ENCODE measurements at places on chromosomes 5 and 9. TPM values are rescaled to one million over a fixed set of nuclear protein-coding genes. Genes with fewer than 3 reads are reported as not detected.

GRCh38 chr5:176530983-176531901 is 6.0 kb downstream of the RNF44 start:
- H3K27ac ChIP-seq: peak overlapping the region; percentile 86
- H3K4me3 ChIP-seq: peak overlapping the region; percentile 78
- peaks cover 49% of the 10 kb centered on the region for H3K36me3 ChIP-seq
- DNase-seq: no peak

- H3K4me3 ChIP-seq: peak overlapping the region; percentile 85
- peaks cover 82% of the 10 kb centered on the region for H3K4me1 ChIP-seq
- DNase-seq: no peak
- peaks cover 40% of the 10 kb centered on the region for H3K36me3 ChIP-seq
Observed at GRCh38 chr5:132074772-132075718, 1.5 kb downstream of the CSF2 start.

Gene CCL28
- 13.0 TPM for total RNA-seq

GRCh38 chr5:26622947-26623346 is 415.4 kb downstream of the CDH9 start:
- H3K36me3 ChIP-seq: no peaks in the 10 kb centered on the region
- H3K27me3 ChIP-seq: no peaks in the 10 kb centered on the region
- H3K27ac ChIP-seq: no peak overlapping the region
- no peak overlapping the region for H3K4me3 ChIP-seq
- DNase-seq: no peak

DNA sequence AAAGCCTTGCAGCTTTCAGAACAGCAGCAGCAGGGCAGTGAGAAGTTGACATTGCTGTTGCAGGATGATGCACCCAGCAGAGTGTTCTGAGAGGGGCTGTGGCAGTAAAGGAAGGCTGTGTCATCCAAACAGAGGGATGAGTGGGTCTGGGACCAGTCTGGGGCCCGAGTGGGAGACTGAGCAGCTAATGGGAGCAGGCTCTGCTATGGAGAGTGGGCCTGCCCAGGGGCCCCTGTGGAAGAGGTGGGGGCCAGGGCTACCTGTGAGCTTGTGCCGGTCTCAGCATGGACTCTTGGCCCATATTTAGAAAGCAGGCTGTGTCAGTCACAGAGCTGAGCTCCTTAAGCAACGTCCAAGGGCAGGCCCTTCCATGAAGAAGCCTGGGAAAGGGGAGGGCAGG is 26.0 kb upstream of the PITX1 start:
- no peaks in the 10 kb centered on the region for H3K4me1 ChIP-seq
- DNase-seq: no peak
- no peak overlapping the region for H3K27ac ChIP-seq
- H3K4me3 ChIP-seq: no peak overlapping the region
- H3K27me3 ChIP-seq: peaks cover 17% of the 10 kb centered on the region

- no peaks in the 10 kb centered on the region for H3K4me1 ChIP-seq
- H3K4me3 ChIP-seq: no peak overlapping the region
- DNase-seq: no peak
- no peaks in the 10 kb centered on the region for H3K27me3 ChIP-seq
- no peak overlapping the region for H3K27ac ChIP-seq
Observed at GRCh38 chr5:158320178-158320674, 461.3 kb upstream of the CLINT1 start.

- H3K4me1 ChIP-seq: peaks cover 26% of the 10 kb centered on the region
- H3K36me3 ChIP-seq: peaks cover 20% of the 10 kb centered on the region
- no peaks in the 10 kb centered on the region for H3K27me3 ChIP-seq
- DNase-seq: peak; percentile 9
- H3K4me3 ChIP-seq: peak overlapping the region; percentile 98
- peak overlapping the region; percentile 94 for H3K27ac ChIP-seq
Observed at GRCh38 chr9:108933231-108933717, 650 bp downstream of the ELP1 start.

- H3K4me1 ChIP-seq: peaks cover 18% of the 10 kb centered on the region
- peaks cover 38% of the 10 kb centered on the region for H3K36me3 ChIP-seq
- DNase-seq: no peak
- no peak overlapping the region for H3K27ac ChIP-seq
- no peak overlapping the region for H3K4me3 ChIP-seq
- H3K27me3 ChIP-seq: no peaks in the 10 kb centered on the region
Observed at GRCh38 chr9:6870650-6871477, 113.1 kb downstream of the KDM4C start.

GRCh38 chr9:131554843-131555351 is 9.6 kb downstream of the PRRT1B start:
- no peaks in the 10 kb centered on the region for H3K36me3 ChIP-seq
- H3K27ac ChIP-seq: no peak overlapping the region
- no peak overlapping the region for H3K4me3 ChIP-seq
- no peaks in the 10 kb centered on the region for H3K4me1 ChIP-seq
- peaks cover 47% of the 10 kb centered on the region for H3K27me3 ChIP-seq

Gene PFDN1
- 60.4 TPM for total RNA-seq

DNA sequence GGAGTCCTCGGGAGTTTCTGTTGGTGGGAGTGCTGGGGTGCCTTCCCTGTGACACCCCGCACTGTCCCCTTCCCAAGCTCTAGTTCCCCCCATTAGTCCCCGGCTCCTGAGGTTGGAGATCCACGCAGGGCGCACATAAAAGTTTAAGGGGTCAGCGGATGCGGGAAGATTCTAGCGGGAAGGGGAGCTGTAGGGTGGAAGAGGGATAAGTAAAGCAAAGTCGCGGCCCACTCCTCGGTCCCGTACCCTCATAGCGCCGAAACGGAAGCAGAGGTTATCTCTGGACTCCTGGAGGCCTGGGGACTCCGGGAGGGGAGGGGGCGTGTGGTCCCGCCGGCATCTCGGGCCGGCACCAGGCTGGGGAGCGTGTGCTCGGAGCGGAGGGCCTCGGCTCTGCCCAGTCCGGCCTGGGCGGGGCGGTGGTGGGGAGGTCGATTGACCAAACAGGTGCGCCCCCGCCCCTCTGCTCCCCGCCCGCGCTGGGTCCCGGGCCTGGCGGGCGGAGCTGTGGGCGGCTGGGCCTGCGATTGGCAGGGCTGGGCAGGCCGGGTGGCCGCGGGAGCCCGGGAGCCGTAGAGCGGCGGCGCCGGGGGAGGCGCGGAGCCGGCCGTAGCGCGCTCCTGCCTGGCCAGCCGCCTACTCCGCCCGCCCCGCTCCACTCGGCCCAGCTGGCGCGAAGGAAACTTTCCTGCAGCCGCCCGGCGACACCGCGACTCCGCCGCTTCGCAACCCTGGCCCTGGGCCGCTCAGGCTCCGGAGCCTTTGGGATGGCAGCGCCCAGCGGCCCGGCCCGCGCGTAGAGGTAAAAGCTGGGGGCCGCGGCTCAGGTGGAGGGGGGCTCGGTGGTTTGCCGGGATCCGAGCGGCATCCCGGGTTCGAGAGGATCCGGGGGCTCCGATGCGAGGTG is 52.2 kb upstream of the DAB2IP start:
- no peak for DNase-seq
- H3K27ac ChIP-seq: no peak overlapping the region
- no peaks in the 10 kb centered on the region for H3K4me1 ChIP-seq
- peaks cover 4% of the 10 kb centered on the region for H3K36me3 ChIP-seq
- peaks cover 47% of the 10 kb centered on the region for H3K27me3 ChIP-seq

Gene PPP3R2
- not detected for total RNA-seq

Gene VPS13A
- 43.8 TPM for total RNA-seq

- no peak overlapping the region for H3K27ac ChIP-seq
- H3K4me1 ChIP-seq: no peaks in the 10 kb centered on the region
- H3K4me3 ChIP-seq: no peak overlapping the region
- H3K27me3 ChIP-seq: no peaks in the 10 kb centered on the region
- H3K36me3 ChIP-seq: no peaks in the 10 kb centered on the region
Observed at GRCh38 chr9:123432331-123433236, 76.6 kb downstream of the CRB2 start.

DNA sequence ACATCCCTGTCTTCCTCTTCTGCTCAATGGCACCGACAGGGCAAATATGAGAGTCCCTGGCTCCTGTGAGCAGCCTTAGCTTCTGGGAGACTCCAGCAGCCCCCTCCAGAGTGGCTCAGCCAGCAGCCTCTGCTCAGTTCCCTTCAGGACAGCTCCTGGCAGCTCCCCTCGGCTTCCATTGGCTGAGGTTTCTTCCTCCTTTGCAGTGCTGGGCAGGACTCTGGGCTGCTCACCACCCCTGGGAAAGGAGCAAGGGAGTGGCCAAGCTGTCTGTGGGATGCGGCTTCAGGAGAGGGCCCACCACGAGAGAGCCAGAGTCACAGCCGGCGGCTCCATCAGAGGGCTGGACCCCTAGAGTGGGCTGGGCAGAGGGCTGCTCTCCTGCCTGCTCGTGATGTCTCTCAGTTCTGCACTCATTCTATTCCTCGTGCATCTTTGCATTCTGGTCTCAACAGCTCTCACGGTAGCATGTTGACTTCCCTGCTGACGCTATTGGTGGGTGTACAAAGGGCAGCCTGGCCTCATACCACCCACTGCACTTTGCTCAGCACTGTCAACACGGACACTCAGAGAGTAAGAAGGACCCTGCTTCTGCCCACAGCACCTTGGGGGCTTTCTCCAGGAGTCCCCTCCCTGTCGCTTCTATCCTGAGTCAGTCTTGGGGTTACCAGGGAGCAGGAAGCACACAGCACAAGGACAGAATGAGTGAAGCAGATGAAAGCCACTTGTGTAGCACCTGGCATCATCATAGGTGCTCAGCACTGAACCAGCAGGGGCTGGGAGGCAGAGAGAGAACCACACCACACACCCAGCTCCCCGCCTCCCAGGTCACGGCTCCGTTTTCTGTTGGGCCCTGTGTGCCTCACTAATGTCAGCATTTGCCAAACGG is 80.9 kb upstream of the ALDH1B1 start:
- H3K27ac ChIP-seq: no peak overlapping the region
- H3K4me3 ChIP-seq: no peak overlapping the region
- H3K4me1 ChIP-seq: no peaks in the 10 kb centered on the region
- DNase-seq: no peak
- H3K27me3 ChIP-seq: no peaks in the 10 kb centered on the region

GRCh38 chr9:38201844-38202243 is 132.8 kb upstream of the SHB start:
- no peaks in the 10 kb centered on the region for H3K36me3 ChIP-seq
- H3K27ac ChIP-seq: no peak overlapping the region
- H3K4me1 ChIP-seq: no peaks in the 10 kb centered on the region

DNA sequence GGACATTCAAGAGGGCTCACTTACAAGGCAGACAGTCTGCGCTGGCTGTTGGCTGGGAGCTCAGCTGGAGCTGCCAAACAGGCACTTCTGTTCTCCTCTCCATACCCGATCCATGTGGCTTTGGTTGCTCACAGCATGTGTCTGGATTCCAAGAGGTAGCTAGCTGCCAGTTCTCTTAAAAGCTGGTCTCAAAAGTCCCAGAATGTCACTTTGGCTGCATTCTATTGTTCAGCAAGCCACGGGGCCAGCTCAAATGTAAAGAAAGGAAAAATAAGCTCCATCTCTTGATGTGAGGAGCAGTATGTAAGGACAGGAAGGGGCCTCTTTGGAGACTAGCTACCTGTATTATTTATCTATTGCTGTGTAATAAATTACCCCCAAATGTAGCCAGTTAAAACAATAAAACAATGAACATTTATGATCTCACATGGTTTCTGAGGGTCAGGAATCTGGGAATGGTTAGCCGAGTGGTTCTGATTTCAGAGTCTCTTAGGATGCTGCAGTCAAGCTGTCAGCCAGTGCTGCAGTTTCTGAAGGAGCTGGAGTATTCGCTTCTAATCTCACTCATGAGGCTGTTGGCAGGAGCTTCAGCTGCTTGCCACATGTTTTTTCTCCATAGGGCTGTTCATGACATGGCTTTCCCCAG is 112.7 kb upstream of the CLINT1 start:
- no peak for DNase-seq
- no peaks in the 10 kb centered on the region for H3K4me1 ChIP-seq

Measured in activated T-helper 2 cell treated with anti-CD3 and anti-CD28 coated beads, Interferon-gamma antibody, Interleukin-2, Interleukin-4, amounts not matched to agents 10 μg/mL and 5 μg/mL and 100 μg/mL, durations not matched to agents 14 hours and 24 hours and 36 hours (primary cell).